Stimulated activated CD4-positive, alpha-beta T cell treated with anti-CD3 and anti-CD28 coated beads, Interleukin-12 subunit alpha, Interleukin-12 subunit beta, amount 100 ng/mL, for 24 hours (primary cell): ENCODE measurements at places on chromosomes 16 and 17.

DNA sequence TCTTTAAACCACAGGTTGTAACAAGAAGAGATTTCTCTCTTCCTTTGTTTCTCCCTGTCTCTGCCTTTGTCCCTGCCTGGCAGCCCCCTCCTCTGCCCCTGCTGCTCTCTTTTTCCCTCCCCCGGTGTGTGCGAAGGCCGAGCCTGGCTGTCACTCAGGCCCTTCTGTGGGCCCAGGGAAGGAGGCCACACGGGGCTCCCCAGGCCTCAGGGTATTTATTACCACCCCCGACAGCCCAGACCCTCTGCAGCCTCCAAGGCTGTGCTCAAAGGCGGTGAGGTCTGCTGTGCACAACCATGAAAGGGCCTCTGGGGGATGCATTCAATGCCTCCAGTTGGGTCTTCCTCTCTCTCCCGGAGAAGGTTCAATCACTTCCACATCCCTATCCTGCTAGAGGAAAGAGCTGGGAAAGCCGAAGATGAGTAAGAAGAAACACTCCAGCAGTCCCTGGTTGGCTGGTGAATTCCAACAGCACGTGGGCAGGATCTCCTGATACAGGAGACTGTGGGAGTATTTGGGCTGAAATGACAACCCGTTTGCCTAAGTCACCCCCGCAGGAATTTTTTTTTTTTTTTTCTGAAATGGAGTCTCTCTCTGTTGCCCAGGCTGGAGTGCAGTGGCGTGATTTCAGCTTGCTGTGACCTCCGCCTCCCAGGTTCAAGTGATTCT lies 34.2 kb downstream of the ZNF423 start:
- no peak for DNase-seq

GRCh38 chr16:10575506-10576130 lies 4.8 kb downstream of the EMP2 start:
- DNase-seq = no peak

GRCh38 chr17:34099859-34100515 lies 155.1 kb upstream of the CCL2 start:
- DNase-seq = no peak

- peak; percentile 36 for DNase-seq
These were observed 17.6 kb upstream of the SSTR5 start for GRCh38 chr16:1054660-1055556.

- no peak for DNase-seq
These were observed 16.6 kb downstream of the CACNA1H start for GRCh38 chr16:1169285-1170075.

DNA sequence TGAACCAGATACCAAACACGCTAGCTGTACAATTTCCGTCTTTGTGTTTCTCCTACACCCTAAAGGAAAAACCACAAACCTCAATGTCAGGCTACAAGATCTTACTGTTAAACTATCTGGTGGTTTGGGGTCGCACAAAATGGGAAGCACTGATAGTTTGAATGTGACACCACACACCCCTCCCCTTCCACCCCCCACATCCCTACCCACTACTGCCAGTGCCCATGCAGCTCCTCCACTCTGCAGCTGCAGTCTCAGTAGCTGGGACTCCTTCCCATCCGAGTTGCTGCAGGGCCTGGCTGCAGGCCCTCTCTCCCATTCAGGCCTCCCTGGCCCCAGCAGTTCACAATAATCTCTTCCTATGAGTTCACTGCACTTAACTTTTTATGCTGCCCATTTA lies 18.4 kb downstream of the TRAP1 start:
- no peak for DNase-seq

- DNase-seq = no peak
These were observed 2.4 kb downstream of the MED9 start for GRCh38 chr17:17479209-17479608.

GRCh38 chr16:7185165-7185564 lies 147.5 kb upstream of the RBFOX1 start:
- no peak for DNase-seq

- no peak for DNase-seq
These were observed 100.1 kb downstream of the AATF start for GRCh38 chr17:37048811-37049210.
